Activated T-cell treated with anti-CD3 and anti-CD28 coated beads, Interleukin-2, amount 50 U/mL, for 48 hours (primary cell): ENCODE measurements at places on chromosomes 3 and 15.

- DNase-seq, result no peak
Measured at GRCh38 chr3:155664925-155665695, 79.8 kb downstream of the PLCH1 start.

DNA sequence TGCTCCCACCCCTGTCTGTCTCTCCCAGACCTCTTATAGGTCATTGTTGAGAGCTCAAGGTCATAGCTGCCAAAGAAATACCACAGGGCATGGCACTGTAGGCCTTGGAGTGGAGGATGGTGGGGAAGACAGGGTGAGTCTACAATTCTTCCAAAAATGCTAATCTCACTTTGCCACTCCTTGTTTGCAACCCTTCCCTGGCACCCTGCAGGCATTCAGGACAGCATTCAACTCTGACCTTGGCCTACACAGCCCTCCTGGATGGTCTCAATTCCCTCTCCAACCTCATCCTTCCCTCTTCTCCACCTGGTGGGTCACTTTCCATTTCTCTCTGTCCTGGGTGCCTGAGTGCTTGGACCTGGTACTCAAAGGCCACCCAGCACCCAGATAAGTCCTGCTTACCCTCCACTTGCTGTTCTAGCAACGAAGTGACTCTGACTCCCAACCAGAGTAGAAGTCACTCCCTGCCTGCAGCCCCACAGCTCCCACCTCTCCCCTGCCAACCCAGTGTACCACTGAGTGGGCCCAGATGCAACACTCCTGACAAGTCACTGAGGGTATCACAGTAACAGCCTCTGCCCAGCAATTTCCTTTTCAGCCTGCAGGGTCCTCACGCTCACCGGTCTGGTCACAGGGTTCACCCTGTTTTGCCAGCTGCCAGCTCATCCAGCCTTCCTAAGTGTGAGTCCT is 36.6 kb downstream of the AMOTL2 start:
- DNase-seq, result no peak

DNA sequence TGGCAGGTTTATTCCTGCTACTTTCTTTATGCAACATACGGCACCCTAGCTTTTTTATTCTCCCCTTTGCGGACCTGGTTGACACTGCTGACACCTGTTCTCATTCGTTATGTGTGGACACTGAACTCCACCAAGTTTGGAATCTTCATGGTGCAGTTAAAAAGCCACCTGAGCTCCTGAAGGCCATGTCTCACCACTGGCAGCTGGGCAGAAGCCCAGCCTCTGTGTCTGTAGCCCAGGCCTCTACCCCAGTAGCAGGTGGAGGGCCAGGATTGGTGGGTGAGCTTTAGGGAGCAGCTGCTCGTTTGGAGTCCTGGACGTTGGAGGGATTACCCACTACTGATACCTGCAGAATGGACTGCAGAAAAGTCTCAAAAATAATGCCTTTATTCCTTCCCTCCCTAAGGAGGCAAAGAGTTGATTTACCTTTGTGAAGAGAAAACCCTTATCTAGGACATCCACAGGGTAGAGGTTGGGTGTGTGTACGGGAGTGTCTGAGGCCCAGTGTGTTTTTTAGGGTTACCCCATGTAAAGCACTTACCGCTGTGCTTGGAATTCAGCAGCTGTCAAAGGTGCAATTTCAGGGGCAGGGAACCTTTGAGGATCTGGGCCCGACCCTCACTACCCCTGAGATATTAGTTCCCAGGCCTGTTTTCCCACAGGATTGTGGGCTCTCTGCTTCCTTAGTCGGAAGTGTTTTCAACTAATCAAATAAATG is 637 bp upstream of the CCNDBP1 start:
- DNase-seq, result no peak

GRCh38 chr3:16975083-16975482 is 90.3 kb downstream of the PLCL2 start:
- DNase-seq, result no peak
